ENCODE measurements at places on chromosomes 6 and 20.

GRCh38 chr6:347951-348859 lies 43.3 kb upstream of the IRF4 start:
- DNase-seq = no peak

GRCh38 chr6:73680289-73680918 lies 15.6 kb upstream of the CD109 start:
- no peak for DNase-seq

DNA sequence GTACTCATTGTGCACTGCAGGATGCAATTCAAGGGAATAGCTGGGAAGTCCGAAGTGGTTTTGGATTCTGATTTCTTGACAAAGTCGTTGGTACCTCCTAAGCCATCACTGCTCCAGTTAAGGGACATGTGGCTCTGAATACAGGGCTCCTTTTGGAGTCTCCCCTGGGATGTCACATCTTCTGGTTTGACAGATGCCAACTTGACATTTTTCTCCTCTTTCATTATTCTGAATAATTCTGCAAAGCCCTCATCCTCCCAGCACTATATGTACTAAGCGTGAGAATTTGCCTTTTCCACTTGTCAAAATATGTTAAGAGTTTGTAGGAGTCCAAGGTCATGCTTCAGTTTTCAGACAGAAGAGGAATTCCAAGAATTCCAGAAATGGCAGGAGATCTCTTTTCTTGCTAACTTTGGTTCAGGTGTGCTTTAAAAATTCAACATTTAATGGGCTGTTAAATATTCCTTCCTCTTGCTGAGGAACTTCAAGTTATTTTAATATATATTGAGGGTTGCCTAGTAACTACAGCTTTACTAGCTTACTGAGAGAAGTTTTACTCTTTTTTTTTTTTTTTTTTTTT lies 38.7 kb downstream of the DOK5 start:
- no peak for DNase-seq

DNA sequence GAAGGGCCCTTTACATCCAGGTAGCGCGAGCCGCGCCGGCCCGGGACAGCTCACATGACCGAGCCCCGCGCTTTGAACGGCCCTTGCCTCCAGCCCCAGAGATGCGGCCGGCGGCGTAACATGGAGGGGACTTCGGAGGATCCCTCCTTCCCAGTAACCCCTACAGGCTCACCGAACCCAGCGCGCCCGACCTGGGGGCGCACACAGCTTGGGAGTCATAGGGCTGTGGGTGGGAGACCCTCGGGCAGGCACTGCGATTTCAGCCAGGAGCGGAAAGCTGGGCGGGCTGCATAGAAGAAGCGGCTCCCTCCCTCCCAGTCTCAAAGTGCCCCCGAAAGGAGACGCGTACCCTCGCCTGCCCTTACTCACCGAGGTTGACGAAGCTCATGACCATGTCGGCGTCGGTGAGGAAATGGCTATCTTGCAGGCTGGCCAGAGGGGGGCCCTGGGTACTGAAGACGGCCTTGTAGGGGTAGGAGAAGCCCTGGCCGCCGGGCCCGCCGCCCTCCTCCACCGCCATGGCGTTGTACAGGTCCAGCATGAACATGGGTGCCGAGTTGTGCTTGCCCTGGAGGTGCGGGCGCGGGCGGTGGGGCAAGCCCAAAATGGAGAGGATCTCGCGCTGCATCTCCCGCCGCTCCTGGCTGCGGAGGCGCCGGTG lies 975 bp downstream of the BMP7 start:
- no peak for DNase-seq

DNA sequence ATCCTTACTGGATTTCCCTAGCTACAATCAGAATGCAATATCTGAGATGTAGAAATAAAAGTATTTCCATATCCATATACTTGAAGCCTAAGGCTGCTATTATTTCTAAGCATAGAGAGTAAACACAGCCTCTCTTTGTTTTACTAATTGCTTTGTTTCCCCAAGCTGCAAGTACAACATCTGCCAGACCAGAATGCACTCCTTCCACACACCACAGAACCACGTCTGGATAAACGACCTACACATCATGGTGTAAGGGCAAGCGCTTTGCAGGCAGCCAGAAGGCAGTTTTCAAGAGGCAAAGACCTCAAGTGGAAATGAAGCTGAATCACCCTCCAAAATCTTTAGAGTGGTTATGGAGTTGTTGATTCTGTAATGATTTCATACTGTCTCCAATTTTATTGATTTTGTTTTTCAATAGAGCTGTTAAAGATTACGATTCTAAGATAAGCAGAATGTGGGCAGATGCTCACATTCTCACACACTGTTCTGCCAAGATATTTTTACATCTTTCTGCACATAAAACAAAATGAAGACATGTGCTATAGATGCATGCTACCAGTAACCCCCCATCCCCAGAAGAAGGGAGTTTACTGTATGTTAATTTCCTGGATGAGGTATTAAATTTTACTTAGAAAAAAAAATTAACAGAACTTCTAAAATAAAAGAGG lies 88.8 kb downstream of the THEMIS start:
- DNase-seq = no peak

DNA sequence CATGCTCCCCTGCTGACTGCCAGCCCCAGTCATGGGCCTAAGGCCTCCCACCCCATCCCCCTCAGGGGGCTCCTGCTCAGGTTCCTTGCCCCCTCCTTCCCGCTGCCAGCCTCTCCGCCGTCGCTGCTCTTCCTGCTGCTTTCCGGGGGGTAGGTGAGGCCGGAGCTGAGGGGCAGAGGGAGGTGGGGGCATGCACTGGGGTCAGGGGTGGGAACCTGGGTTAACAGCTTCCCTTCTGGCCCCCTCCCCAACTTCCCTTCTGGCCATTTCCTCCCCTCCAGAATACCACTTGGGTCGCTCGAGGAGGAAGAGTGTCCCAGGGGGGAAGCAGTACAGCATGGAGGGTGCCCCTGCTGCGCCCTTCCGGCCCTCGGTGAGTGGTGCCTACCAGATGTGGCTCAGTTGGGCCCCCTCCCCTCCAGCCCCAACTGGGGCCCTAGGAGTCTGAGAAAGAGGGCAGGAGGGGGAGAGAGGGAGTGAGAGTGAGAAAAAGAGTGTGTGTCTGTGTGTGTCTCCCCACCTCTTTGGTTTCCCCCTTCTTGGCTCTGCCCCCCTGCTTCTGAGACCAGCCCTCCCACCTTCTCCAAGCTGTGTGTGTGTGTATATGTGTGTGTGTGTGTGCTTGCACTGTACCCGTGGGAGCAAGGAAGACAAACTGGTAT lies 12.1 kb downstream of the SYNGAP1 start:
- DNase-seq = no peak

Data from kidney epithelial cell (primary cell).